Subcutaneous adipose tissue (tissue), 4 donors: ENCODE measurements at places on chromosomes 1 and 21. TPM values are rescaled to one million over a fixed set of nuclear protein-coding genes. Genes with fewer than 3 reads are reported as not detected.

OR2L13 gene
- total RNA-seq = not detected

HMGCS2 gene
- total RNA-seq = not detected

TSACC gene
- not detected for total RNA-seq

PM20D1 gene
- not detected for total RNA-seq

ADAM30 gene
- not detected for total RNA-seq
